ENCODE measurements at places on chromosomes 7 and 10.

- DNase-seq = no peak
Measured at GRCh38 chr10:85979598-85979997, 387.0 kb downstream of the GRID1 start.

- no peak for DNase-seq
Measured at GRCh38 chr7:90816511-90817142, 220.5 kb downstream of the CDK14 start.

GRCh38 chr7:131945313-131945911, 389.0 kb upstream of the PODXL start:
- DNase-seq = no peak

DNA sequence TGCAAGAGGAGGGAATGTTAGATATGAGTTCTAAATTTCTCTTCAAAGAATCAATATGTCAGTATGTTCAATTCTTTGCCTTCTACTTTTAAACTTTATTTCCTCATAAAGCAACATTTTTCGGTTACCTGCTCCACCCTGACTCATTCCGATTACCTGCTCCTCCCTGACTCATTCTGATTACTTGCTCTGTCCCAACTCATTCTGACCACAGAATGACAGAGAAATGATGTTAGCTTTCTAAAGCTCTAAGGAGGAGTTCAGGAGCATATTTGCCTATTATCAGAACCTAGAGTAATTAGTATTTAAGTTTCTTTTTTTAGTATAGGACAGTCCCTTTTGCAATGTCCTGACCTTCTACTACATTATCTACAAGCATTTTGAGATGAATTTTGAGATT, 24.5 kb upstream of the PPP1R9A start:
- DNase-seq = no peak

GRCh38 chr10:127115100-127115499, 81.3 kb downstream of the INSYN2A start:
- no peak for DNase-seq

- no peak for DNase-seq
Measured at GRCh38 chr10:43701295-43701694, 52.6 kb upstream of the ZNF32 start.

- no peak for DNase-seq
Measured at GRCh38 chr7:94888551-94888950, 18.8 kb upstream of the PPP1R9A start.

- no peak for DNase-seq
Measured at GRCh38 chr10:105358911-105359310, 717.8 kb downstream of the SORCS3 start.

DNA sequence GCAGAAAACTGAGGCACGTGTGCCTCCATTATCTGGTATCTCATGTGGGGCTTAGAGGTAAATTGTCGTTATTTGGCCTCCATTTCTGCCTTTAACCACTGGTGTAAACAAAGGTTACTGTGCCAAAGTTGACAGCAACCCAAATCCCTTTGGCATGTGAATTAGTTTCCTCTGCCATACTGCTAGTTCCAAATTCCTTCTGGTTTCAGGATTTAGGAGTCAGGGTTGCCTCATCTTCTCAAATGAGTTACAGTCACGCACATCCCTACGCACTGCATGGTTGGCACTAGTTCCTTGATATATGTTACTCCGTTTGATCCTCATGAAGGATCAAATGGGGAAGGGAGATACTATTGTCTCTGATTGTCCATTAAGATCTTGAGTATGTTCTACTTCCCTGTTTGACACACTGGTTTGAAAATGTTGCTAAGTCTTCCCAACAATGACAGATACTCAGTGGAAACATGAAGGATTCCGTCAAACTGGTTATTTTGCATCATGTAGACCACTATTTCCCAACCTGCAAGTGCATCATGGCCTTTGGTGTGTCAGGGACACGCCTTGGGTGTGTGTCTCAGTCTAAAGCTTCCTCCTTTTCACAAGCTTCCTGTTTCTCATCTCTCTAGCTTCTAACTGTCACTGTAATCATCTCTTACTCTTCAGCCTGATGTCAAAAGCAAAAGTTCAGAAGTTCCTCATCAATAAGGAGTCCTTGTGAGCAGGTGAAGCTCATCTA, at the start of gene LIPN:
Gene LIPN (plus strand): TSS at position 655 of the 736 bp plus-strand sequence. CDS start 1,386 bp downstream, outside the sequence.
- no peak for DNase-seq

GRCh38 chr7:54559401-54559800, 17.2 kb downstream of the VSTM2A start:
- DNase-seq = no peak

DNA sequence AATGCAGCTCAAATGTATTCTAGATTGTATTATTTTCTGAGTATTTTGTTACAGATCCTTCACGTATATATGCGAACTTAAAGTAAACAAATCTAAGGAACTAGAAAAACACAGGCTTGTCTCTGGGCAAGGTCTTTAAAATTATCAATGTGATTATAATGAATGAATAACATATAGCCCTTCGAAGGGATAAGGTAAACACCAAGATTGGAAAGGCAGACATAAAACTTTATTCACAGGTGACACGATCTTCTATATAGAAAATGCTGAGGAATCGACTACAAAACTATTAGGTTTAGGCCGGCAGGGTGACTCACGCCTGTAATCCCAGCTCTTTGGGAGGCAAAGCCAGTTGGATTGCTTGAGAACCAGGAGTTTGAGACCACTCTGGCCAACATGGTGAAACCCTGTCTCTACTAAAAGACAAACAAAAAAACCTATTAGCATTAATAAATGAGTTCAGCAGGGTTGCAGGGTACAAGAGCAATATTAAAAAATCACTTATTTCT, 80.4 kb downstream of the CNNM2 start:
- DNase-seq = no peak

DNA sequence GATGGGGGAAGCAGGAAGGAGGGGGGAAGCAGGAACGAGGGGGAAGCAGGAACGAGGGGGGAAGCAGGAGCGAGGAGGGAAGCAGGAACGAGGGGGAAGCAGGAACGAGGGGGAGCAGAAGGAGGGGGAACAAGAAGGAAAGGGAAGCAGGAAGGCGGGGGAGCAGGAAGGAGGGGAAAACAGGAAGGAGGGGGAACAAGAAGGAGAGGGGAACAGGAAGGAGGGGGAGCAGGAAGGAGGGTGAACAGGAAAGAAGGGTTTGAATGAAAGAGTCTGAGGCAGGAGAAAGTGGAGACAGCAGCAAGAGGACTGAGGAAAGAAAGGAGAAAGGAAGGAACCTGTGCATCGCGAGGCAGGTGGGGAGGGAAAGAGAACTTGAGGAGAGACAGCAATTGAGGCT, 256.6 kb downstream of the PTEN start:
- DNase-seq = no peak

DNA sequence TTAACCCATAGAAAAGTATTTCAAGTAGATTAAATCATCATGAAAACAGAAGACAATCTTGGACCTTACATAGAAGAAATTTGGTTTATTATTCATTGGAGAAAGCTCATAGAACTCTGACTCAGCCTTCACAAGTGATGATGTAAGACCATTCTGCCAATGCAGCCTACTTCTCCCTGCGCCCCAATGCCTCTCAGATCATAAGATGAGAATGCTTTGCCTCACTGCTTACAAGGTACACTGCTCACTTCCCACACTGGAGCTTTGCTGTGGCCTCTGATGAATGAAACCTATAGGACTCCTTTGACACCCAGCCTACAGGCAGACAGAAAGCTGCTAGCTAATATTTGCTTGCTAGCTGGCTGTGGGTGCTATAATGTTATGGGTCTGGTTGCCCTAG, 569.4 kb upstream of the STEAP1 start:
- no peak for DNase-seq

DNA sequence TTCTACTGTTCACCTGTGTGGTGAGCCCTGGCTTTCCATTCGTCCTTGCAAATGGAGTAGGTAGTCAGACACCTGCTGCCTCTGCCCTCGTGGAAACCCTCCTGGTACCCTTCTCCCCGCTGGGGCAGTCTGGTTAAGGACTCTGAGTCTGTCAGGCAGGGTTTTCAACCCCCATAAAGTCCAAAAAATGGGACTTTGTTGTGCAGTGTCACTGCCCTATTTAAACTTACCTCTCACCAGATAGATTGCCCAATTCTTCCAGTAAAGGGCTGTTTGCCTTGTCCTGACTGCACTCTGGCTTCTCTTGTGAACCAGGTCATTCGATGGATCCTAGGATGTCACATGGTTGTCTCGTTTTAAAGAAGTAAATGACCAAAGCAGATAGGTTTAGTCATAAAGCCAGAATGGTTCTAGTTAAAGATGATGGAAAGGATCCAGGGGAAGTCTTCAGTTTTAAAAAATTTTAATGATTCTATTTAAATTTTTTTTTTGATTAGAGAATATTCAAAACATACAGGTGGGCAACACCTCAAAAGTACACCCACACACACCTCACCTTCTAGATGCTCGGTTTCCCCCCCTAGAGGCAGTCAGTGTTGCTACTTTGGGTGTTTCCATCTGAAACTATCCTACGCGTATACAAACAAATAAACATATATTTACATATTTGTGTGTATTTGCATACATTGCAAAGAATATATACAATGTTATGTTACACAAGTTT, 22.0 kb downstream of the TMEM176B start:
- DNase-seq = no peak

- no peak for DNase-seq
Measured at GRCh38 chr7:108127461-108127860, 2.7 kb downstream of the LAMB4 start.

- DNase-seq = no peak
Measured at GRCh38 chr10:53022611-53023088, 250.1 kb upstream of the MBL2 start.

DNA sequence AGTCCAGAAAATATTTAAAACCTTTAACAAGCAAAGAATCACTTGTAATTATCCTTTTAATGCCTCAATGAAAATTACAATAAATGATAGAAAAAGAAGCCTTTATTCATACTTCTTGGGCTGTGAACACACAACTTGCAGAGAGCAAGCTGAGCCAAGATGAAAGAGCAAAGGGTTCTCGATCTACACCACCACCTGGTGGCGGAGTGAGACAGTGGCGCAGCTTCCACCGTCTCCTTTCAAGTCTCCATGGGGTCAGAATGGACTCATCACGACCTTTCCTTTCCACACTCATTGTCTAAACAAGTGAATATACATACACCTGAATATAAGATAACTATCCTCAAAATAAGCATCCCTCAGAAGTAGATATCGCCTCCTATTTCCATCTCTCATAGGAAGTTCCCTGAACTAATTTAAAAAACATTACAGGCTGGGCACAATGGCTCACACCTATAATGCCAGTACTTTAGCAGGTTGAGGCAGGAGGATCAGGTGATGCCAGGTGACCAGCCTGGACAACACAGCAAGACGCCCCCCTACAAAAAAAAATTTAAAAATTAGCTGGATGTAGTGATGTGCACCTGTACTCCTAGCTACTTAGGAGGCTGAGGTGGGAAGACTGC, 40.7 kb downstream of the ATE1 start:
- peak; percentile 5 for DNase-seq

- no peak for DNase-seq
Measured at GRCh38 chr10:90197766-90198165, 496.4 kb downstream of the KIF20B start.

DNA sequence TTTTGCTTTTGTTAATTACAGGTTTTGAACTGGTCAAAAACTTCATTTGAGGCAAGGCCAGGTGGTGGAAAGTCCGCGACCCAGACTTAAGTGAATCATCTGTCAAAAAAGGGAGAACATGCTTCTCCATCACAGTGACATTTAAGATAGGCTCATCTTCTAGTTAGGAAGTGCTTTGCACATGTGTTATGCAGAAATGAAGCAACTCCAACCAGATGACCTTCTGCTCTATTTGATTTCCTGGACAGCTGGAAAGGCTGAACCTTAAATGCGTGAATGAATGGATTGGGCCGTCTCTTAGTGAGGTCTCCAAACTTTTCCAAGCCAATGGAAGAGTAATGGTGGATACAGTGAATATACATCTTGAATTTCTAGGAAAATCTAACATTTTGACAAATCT, 101.6 kb upstream of the FAM13C start:
- DNase-seq = no peak

GRCh38 chr7:123539871-123540270, 5.5 kb upstream of the IQUB start:
- no peak for DNase-seq

GRCh38 chr7:136009488-136010079, 32.4 kb upstream of the MTPN start:
- no peak for DNase-seq

GRCh38 chr10:114131094-114131493, 42.9 kb downstream of the CCDC186 start:
- no peak for DNase-seq

GRCh38 chr10:17171141-17171641, 30.3 kb downstream of the TRDMT1 start:
- no peak for DNase-seq

GRCh38 chr7:140596519-140597427, 43.8 kb downstream of the DENND2A start:
- no peak for DNase-seq

GRCh38 chr10:23422003-23422411, 16.9 kb upstream of the OTUD1 start:
- DNase-seq = no peak

GRCh38 chr10:78868048-78868447, 200.7 kb upstream of the ZMIZ1 start:
- no peak for DNase-seq

DNA sequence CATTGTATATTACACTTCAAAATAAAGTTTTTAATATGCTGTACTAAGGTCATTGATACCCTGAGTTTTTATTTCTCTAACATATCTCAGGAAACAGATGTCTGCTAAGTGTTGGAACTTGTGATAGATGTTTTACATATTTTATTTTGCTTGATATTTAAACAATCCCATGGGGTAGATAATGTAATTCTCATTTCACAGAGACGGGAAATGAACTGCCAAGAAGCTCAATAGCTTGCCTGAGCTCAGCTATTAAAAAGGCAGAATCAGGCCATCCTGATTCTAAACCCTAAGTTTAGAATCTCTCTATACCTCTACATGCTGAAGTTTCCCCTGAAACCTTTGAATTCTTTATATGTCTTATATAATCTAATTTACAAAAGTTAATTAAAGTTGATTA, 126.3 kb downstream of the LRRC18 start:
- DNase-seq = no peak

- no peak for DNase-seq
Measured at GRCh38 chr7:152537639-152538038, 101.8 kb upstream of the KMT2C start.

DNA sequence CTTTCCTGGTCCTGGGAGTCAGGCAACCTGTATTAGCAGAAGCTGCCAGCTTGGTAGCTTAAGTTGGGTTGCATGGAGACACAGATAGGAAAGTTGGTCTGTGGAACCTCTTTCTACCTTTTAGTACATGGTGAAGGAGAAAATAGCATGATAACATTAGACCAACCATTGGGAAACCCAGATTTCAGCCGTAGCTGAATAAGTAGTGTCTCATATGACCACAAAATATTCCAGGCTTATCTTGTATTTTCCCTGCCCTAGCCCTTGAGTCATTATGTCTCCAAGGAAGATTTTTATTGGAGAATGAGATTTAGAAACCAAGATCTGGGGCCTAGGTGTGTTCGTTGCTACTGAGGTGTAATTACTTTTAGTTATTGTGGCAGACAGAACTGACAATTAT, 67.2 kb downstream of the CCSER2 start:
- no peak for DNase-seq

DNA sequence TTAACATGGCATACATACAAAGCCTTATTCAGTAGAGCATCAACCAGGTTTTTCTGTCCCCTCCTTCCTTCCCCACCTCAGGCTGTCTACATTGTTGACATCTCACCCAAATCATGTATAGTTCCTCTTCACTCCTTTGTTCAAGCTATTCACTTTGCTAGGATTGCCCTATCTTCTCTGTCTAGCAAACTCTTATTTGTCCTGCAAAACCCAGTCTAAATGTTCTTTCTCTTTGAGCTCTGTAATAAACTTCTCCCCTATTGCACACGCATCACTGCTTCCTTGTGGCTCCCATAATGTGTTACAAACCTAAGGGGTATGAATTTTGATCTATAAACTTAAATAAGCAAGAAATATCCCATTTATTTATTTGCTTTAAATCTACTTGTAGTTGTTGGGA, 36.8 kb downstream of the MYPN start:
- no peak for DNase-seq
